ENCODE measurements at places on chromosomes 6 and 20.
A peak's percentile ranks its signal among the peaks of the same experiment; 100 is the strongest.

GRCh38 chr6:80733641-80734040 lies 627.2 kb downstream of the BCKDHB start:
- no peak for DNase-seq

DNA sequence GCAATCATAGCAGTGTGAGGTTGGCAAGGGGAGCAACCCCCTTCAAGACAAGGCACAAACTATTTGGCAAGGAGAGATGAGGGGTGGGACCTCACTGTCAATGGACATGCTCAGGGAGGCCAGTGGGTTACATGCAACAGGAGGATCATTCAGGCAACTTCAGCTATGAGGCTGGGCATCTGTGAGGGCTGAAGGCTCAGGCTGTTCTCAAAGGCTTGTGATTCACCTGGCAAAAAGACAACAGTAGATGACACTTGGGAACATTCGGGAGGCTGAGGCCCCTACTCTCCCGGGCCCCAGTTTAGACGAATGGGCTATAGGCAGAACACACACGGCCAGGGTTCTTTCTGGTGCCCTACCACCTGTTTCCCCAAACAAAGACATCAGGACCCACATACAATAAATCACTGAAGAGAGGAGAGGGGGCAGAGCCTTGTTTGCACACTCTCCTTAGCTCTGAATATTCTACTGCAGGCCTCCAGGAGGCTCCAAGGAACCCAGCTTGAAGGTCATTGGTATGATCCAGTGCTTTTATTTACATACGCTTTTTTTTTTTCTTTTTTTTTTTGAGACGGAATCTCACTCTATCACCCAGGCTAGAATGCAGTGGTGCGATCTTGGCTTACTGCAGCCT lies 7.9 kb downstream of the TUBB start:
- DNase-seq, result no peak

DNA sequence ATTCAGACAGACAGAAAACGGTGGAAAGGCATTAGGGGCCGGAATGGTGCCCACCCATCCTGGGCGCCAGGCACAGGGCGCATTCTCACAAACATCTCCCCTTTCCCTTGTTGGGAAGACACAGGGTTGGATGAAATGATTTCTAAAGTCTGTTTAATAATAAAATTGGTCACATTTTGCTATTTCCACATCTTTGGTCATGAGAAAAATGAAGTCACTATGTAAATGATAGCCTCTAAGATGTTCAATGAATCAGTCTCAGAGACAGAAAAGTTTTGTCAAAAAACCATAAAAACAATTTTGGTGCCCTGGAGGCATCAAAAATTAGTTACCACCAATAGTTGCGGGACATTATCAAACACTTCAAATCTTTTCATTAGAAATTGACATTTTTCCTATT lies 40.7 kb downstream of the PRR18 start:
- DNase-seq, result no peak

DNA sequence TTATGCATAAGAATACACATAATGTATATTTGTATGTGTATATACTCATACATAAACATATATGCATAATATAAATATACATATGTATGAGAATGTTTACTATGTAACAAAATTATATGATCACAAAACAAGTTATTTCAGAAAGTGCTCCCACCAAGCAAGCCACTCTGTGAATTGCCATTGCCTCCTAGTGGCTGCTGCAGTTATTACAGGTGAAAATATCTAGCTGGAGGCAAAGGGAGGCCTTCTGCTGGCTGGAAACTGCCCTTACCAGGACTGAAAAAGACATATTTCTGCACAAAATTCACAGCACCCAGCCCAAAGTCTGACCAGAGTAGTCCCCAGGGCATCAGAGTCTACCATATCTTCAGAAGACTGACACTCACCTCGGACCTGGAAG lies 14.4 kb upstream of the ADAM33 start:
- no peak for DNase-seq

DNA sequence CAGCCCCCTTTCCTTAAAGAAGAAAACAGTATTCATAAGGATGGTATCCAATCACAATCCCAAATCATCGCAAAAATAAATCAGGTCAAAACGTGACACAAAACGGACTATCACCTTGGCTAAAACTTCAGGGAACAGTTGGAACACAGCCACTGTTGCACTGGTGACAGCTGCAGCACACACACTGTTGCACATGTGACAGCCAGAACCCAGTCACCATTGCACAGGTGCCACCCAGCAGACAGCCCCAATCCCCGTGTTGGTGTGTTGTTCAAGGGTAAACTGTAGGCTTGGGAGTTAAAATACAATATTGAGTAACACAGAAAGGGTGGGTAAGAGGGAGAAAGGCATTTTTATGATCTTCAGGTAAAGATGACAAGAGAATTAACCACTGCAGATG lies 15.8 kb downstream of the PSMB1 start:
- DNase-seq, result no peak

DNA sequence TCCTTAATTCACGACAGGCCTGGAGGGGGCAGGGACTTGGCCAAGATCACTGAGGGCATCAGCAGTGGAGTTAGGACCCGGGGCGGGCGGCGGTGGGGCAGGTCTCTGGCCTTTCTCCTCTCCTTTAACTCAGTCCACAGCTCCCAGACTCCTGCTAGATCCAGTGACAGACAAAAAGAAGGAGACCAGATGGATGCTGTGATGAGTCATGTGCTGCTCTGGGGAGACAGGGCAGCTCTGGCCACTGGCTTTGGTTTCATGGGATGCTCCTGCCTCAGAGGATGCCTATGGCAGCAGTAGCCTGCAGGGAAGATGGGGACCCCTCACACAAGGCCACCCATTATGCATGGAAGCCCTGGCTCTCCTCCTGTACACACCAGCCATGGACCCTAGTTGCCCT lies 20.5 kb downstream of the EPB41L1 start:
- no peak for DNase-seq

DNA sequence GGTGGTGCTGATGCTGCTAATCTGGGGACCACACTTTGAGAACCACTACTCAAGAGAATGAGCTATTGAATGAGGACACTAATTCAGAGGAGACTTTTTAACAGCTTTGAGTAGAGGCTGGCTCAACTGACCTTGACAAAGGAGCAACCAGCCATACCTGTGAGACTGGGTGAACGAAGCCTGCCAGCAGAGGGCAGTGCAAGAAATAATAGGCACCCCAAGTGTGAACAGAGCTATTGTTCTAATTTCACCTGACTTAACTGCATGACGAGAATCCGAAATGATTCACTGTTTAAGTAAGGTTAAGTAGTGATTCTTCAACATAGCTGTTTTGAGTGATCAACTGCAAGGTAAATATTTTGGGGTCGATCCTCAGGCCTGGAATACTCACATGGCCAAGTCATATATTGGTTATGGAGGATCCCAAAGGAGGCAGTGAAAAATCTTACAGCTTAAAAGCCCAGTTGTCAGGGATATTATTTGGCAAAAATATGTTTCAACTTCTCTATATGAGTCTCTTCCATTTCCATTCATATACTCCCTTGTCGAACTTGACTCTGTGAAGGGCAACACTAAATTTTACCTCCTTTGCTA lies 550.5 kb upstream of the MARCKS start:
- peak; percentile 60 for DNase-seq

DNA sequence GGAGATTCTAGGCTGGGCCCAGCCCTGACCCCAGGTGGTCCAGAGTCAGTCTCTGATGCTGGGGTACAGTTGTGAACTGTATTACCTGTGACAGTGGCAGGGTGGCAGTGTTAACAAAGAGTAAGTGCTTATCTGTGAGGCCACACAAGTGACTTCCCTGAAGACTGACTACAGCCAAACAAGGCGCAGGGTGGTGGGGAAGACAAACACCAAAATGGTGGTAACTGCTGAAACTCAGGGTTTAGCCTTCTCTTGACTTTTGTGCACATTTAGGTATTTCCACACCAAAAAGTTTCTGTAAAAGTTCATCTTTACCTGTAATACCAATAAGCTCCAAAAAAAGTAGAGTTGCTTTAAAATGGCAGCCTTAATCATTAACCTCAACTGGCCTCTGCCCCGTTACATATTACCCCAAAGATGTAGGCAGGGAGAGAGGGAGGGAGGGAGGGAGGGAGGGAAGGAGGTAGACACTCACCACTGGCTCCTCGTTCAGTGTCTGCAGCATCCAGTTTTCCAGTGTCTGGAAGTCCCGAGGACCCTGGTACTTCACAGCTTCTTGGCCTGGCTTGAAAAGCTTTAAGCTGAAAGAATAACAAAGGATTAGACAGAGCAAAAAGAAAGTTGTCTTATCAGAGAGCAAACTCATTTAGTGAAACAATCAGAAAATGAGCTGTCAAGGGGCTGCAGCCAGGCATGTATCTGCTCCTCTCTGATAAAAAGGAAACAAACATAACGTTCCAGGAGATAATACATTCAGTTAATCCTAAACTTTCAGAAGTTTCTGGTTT lies 11.3 kb downstream of the TXNDC5 start:
- DNase-seq, result peak; percentile 16

DNA sequence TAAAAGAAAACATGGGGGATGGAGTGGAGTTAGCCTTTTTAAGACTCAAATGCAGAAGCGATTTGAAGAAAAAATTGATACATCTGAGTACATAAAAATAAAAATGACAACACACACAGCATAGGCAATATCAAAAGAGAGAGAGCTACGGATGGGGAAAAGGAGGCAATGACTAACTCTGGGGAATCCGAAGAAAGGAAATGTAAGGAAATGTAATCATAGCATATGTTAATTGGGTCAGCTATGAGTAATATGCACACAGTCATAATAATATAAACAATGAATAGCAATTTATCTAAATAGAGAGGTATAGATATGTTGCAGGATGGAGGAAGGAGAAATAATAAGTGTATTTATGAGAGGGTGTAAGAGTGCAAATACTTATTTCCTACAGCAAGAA lies 83.4 kb downstream of the NOL4L start:
- no peak for DNase-seq

DNA sequence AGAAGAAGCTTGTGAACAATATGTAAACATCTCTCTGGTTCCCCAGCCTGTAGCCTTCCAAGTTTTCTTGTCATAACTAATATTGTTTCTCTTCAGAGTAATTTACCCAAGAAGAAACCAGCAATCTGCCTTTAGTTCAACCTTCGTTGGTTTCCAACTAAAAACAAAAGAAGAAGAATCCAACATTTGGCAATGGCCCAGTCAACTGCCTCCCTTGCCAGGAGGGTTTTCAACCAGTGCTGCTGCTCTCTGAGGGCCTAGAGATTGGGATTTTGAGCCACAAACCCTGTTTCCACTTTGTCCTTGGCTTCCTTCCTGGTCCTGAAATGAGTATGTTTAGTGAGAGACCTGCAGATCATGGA lies 395.8 kb upstream of the CNR1 start:
- no peak for DNase-seq

GRCh38 chr20:60862601-60863000 lies 389.5 kb upstream of the CDH4 start:
- no peak for DNase-seq

DNA sequence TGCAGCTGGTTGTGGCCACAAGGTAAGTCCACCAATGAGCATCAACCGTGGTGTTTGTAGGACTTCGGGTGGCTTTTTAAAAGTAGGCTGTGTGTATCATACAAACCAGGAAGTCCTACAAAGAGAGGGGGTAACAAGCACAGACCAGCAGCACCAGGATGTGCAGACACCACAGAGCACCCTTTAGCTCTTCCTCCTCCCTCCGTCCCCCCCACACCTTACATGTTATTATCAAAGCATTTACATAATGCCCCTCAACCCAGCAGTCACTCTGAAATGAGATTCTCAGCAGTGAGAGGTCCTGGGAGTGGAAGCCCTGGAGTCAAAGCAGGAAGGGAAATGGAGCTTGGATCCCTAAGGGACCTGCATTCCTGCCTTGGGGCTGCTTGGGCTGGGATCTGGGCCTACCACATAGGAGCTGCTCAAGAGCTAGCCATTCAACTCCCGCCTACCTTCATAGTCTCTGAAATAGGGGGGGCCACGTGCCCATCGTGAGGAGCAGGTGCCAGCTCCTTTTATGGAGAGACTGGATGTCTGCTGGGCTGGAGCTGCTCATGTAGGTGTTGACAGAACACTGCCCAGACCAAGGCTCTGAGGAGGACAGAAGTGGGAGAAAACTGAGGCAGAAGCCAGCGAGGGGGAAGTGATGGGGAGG lies 90.6 kb downstream of the PSMB1 start:
- peak; percentile 63 for DNase-seq

GRCh38 chr6:67886036-67886707 lies 748.9 kb upstream of the ADGRB3 start:
- DNase-seq, result no peak

GRCh38 chr20:50594591-50595432 lies 84.6 kb downstream of the PTPN1 start:
- DNase-seq, result peak; percentile 75

GRCh38 chr6:78460711-78461110 lies 406.6 kb upstream of the IRAK1BP1 start:
- peak; percentile 15 for DNase-seq

GRCh38 chr6:152160346-152160745 lies 352.9 kb downstream of the ESR1 start:
- no peak for DNase-seq

GRCh38 chr6:110999634-111000270 lies 17.9 kb downstream of the RPF2 start:
- DNase-seq, result no peak

- no peak for DNase-seq
Observed at GRCh38 chr6:100152201-100152600, 158.2 kb upstream of the MCHR2 start.

- peak; percentile 22 for DNase-seq
Observed at GRCh38 chr20:53708129-53708968, 114.7 kb upstream of the ZNF217 start.

- DNase-seq, result no peak
Observed at GRCh38 chr20:21656308-21657067, 49.0 kb upstream of the PAX1 start.

- peak; percentile 6 for DNase-seq
Observed at GRCh38 chr6:16058201-16058928, 70.5 kb upstream of the MYLIP start.

GRCh38 chr20:25310921-25311728 lies 63.2 kb downstream of the PYGB start:
- DNase-seq, result no peak

DNA sequence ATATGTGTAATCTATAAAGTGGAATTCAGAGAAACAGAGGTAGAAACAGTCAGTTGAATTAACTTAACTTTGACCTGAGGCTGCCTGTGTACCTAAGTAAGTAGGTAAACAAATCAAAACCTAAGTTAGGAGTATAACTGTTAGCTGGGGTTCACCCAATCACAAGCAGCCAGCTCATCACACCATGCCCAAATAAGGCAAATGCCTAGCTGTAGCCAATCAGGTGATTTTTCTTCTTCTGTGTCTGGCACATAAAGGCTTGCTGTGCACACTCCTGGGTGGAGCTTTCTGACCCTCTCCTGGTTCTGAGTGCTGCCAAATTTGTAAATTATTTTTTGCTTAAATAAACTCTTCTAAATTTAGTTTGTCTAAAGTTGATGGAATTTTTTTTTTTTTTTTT lies 54.7 kb upstream of the TRIM39 start:
- DNase-seq, result no peak

- no peak for DNase-seq
Observed at GRCh38 chr20:11077226-11077625, 403.4 kb upstream of the JAG1 start.
